Lower lobe of right lung (tissue), 2 donors: ENCODE measurements at places on chromosomes 1 and 21. TPM values are rescaled to one million over a fixed set of nuclear protein-coding genes. Genes with fewer than 3 reads are reported as not detected.

DNA sequence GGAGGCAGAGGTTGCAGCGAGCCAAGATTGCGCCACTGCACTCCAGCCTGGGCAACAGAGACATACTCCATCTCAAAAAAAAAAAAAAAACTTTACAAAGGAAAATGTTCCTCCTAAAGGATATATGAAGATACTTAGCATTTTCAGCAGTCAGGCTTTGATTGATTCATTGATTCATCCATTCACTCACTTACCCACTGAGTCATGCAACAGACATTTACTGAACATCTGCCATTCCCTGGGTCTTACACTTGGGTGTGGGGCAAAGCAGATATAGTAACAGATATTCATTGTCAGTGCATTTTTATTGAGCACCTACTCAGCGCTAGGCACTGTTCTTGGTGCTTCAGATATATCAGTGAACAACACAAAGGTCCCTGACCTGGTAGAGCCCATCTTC, 5.6 kb upstream of the LACTBL1 start:
- no peak overlapping the region for H3K27ac ChIP-seq
- DNase-seq, result no peak
- no peaks in the 10 kb centered on the region for H3K36me3 ChIP-seq
- H3K4me3 ChIP-seq, result no peak overlapping the region

DNA sequence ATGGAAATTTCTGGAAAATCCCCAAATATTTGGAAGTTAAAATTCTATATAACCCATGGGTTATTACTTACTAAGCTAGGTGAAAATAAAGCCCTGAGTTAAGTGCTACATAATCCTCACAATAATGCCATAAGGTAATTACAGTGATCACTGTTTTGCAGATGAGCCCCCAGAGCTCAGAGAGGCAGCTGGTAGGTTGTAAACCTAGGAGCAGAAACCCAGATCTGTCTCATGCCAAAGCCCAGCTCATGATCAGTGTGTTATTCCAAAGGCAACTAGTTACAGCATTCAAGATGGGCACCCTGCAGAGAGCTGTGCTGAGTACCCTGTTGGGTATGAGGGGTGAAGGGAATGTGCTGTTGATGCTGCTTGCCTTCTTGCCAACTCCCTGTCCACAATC, 10.8 kb upstream of the MYOG start:
- H3K27ac ChIP-seq, result no peak overlapping the region
- no peaks in the 10 kb centered on the region for H3K27me3 ChIP-seq
- no peaks in the 10 kb centered on the region for H3K4me1 ChIP-seq
- no peak overlapping the region for H3K4me3 ChIP-seq
- H3K36me3 ChIP-seq, result no peaks in the 10 kb centered on the region

GRCh38 chr1:107474877-107475612, 334.2 kb downstream of the NTNG1 start:
- H3K27ac ChIP-seq, result no peak overlapping the region
- no peak for DNase-seq
- H3K36me3 ChIP-seq, result no peaks in the 10 kb centered on the region
- H3K27me3 ChIP-seq, result peaks cover 7% of the 10 kb centered on the region
- H3K4me1 ChIP-seq, result no peaks in the 10 kb centered on the region
- H3K4me3 ChIP-seq, result no peak overlapping the region

- H3K4me3 ChIP-seq, result no peak overlapping the region
- H3K36me3 ChIP-seq, result no peaks in the 10 kb centered on the region
- H3K27me3 ChIP-seq, result no peaks in the 10 kb centered on the region
- DNase-seq, result no peak
- no peaks in the 10 kb centered on the region for H3K4me1 ChIP-seq
These were observed 288.0 kb upstream of the KAZN start for GRCh38 chr1:14310476-14310875.

Gene OPTC
- not detected for total RNA-seq

Gene ADORA3
- 10.3 TPM for total RNA-seq

DNA sequence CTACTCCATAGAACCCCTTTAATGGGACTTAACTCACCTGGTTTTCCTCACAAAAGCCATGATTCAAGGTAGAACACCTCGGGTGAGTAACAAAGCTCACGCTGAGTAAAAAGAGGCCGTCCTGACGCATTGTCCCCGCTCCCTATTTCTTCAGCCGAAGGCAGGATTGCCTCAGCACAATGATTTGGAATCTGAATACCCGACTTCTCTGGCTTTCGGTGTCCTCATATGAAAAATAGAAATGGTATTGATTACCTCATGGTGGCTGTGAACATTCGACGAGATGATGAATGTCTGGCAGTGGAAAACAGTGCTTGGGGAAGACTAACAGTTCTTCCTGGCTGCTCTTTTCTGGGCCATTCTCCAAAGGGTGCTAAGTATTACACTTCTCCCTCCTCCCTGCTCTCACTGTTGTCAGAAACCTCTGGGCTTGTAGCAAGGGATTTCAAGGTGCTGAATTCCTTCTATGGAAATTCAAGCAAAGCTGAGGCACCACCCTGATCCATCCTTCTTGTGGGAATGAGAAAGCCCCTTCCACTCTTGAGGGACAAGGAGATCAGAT, 148.3 kb downstream of the C1orf94 start:
- H3K4me3 ChIP-seq, result no peak overlapping the region
- no peak overlapping the region for H3K27ac ChIP-seq
- no peaks in the 10 kb centered on the region for H3K36me3 ChIP-seq
- H3K4me1 ChIP-seq, result no peaks in the 10 kb centered on the region
- DNase-seq, result no peak

Gene KRTAP6-1
- total RNA-seq, result not detected
